ENCODE measurements at places on chromosomes 2 and 18. TPM values are rescaled to one million over a fixed set of nuclear protein-coding genes. Genes with fewer than 3 reads are reported as not detected.

The RAB6C gene
- 0.07 TPM for polyA plus RNA-seq

The LYPD6 gene
- polyA plus RNA-seq, result not detected

The IL1F10 gene
- not detected for polyA plus RNA-seq

The TRIM54 gene
- not detected for polyA plus RNA-seq

The LOXHD1 gene
- polyA plus RNA-seq, result not detected

The GLS gene
- 92.3 TPM for polyA plus RNA-seq

The SMCHD1 gene
- 80.2 TPM for polyA plus RNA-seq

The PROM2 gene
- 0.67 TPM for polyA plus RNA-seq

The HMSD gene
- polyA plus RNA-seq, result 0.04 TPM

The DOK6 gene
- polyA plus RNA-seq, result not detected

The SLC30A3 gene
- polyA plus RNA-seq, result 0.07 TPM

The THSD7B gene
- not detected for polyA plus RNA-seq

The MRPS5 gene
- 43.6 TPM for polyA plus RNA-seq

The SIX3 gene
- not detected for polyA plus RNA-seq

The VAMP8 gene
- polyA plus RNA-seq, result 68.7 TPM

The KCNK3 gene
- not detected for polyA plus RNA-seq

The FBXO41 gene
- polyA plus RNA-seq, result 29.6 TPM

The EEF1B2 gene
- polyA plus RNA-seq, result 888 TPM

The EGR4 gene
- polyA plus RNA-seq, result 2.6 TPM

The MYOM1 gene
- polyA plus RNA-seq, result 1.5 TPM

The BOLL gene
- not detected for polyA plus RNA-seq

The HAAO gene
- polyA plus RNA-seq, result 6.2 TPM

The SRD5A2 gene
- 0.03 TPM for polyA plus RNA-seq

The MC2R gene
- polyA plus RNA-seq, result not detected

The LINC00305 gene
- not detected for polyA plus RNA-seq

The CRYGD gene
- not detected for polyA plus RNA-seq
